H4 (cell line): ENCODE measurements at places on chromosomes 7 and 10. TPM values are rescaled to one million over a fixed set of nuclear protein-coding genes. Genes with fewer than 3 reads are reported as not detected.
A peak's percentile ranks its signal among the peaks of the same experiment; 100 is the strongest.

GRCh38 chr7:75658802-75659201, 79.9 kb downstream of the HIP1 start:
- no peak for DNase-seq

GRCh38 chr7:50641442-50642405, 76.5 kb upstream of the DDC start:
- DNase-seq, result no peak

- peak; percentile 65 for DNase-seq
Observed at GRCh38 chr10:112471878-112472487, 25.0 kb downstream of the VTI1A start.

DNA sequence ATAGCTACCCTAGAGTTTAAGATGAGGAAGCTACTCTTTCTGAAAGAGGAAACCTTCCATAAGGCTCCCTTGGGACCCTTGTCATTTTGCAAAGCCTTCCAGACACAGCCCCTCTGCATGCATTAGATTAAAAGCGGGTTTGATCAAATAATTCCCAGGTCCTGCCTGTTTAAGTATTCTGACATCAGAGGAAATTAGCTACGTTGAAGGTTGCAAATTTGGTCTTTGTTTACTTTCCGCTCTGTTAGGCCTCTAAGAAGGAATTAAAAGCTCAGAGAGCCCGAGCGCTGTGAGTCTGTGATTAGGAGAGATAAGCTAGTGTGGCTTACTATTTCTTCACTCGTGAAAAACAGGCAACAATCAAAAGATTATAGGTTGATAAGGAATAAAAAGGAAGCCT, 1.4 kb upstream of the THSD7A start:
- DNase-seq, result no peak

- no peak for DNase-seq
Observed at GRCh38 chr10:88389456-88389855, 193.7 kb downstream of the RNLS start.

DNA sequence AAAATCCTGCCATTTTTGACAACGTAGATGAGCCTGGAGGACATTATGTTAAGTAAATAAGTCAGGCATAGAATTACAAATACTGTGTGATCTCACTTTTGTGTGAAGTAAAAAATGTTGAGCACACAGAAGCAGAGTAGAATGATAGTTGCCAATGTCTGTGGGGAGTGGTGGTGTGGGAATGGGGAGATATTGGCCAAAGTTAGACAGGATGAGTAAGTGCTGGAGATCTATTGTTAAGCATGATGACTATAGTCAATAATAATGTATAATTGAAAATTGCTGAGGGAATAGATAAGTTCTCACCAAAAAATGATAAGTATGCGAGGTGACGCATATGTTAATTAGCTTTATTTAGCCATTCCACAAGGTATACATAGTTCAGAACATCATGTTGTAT, 92.0 kb downstream of the GPR85 start:
- DNase-seq, result no peak

DNA sequence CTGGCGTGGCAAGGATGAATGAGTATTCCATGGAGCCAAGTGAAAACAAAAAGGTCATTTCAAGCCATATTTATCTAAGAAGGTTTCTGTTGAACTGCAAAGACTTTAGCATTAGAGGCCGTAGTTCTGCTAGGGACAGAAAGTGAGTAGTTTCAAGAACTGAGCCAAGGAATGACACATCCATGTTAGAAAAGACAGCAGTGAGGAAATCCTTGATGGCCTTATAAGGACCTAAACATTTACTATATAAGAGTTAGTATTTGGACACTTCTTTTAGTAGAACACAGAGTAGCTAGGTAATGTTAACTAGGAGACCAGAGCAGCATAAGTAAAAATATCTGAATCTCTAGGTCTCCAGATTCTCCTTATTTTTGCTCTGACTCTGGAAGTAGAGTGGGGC, 329.8 kb upstream of the SEMA3D start:
- no peak for DNase-seq

DNA sequence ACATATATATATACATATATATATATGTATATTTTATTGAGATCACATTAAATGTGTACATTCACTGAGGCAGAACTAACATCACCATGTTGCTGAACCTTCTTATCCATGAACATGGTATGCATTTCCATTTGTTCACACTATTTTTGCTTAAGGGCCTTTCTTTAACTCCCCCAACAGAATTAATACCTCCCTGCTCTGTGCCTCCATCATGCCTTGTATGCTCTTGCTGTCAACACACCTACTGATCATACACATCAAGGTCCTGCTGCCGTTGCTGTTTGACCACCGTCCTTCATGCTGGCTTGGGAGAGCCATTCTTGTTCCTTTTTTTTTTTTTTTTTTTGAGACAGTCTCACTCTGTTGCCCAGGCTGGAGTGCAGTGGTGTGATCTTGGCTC, 43.5 kb downstream of the EPHB4 start:
- no peak for DNase-seq

DNA sequence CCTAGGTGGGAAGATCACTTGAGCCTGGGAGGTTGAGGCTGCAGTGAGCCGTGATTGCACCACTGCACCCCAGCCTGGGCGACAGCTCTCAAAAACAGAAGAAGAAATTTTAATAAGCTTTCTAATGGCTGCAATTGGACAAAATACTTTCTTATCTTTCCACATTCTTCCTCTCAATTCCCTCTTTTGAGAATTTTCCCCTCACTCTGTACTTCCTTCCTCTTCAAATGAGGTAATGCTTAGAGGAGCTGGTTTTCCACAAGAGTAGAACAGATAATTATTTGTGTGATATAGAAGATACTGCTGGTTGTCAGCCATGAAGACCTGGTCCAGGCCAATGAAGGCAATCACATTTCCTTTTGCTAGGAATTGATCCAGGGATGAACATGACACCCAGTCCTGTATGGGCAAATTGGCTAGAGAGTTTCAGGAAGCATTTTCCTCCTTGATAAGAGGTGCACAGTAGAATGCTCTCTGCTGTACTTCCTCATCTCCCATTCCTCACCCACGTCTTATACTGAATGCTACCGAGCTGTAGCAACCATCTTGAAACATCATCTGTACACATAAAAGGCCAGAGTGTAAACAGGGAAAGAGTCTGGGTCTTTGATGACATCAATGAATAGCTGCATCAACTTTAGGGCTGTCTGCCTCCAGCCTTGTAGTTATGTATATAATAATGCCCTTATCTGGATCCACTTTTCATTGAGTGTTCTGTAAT, 103.9 kb downstream of the CDK6 start:
- DNase-seq, result no peak

DNA sequence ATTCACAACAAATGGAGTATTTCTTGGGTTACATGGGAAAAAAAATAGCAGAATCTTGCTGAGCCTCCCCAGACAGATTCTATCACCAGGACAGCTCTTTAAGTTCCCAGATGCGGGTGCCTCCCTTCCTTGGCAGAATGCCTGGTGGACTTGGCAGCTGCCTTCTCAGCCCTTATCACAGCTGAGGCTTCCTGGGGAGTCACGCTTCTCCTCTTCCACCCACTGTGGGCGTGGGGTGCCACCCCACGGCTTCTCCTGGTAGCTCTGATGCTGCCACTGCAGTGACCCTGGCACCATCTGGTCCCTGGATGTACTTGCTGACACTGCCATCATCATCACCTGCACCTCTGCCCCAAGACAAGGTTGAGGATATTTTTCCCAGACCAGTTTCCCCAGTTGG, 16.2 kb upstream of the NME8 start:
- DNase-seq, result peak; percentile 89

Gene MALSU1
- total RNA-seq, result 158 and 178 TPM in 2 replicates

Gene MTG1
- 22.5 and 25.7 TPM in 2 replicates for total RNA-seq

Gene JAKMIP3
- total RNA-seq, result 0.43 and 0.81 TPM in 2 replicates
